ENCODE measurements at places on chromosomes 1 and 21.

- no peak for DNase-seq
Measured at GRCh38 chr1:84844094-84844493, 48.9 kb downstream of the LPAR3 start.

DNA sequence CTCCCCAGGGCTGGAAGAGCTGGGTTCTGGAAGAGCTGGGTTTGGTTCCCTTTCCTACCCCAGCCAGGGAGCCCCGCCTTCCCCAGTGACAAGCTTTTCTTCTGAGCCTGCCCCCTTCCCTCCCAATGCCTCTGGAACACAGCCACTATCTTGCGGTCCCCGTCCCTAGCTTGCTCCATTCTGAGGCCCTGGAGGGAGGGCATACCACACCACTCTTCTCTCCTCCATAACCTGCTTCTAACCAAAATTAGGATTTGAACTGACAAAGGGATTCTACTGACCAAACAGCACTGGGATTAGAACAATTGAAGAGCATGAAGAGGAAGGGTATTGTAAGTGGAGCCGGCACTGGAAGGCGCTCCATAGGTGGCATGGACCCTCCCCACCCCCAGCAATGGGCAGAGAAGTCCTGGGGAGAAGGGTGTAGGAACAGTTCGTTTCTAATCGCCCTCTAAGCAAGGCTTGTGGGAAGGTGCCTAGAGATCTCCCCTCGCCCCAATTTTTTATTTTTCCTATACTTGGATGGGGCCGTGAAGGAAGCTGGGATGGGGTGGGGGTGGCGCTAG, 690 bp downstream of the C1orf216 start:
- no peak for DNase-seq

- no peak for DNase-seq
Measured at GRCh38 chr1:219432191-219432606, 180.7 kb downstream of the ZC3H11B start.

DNA sequence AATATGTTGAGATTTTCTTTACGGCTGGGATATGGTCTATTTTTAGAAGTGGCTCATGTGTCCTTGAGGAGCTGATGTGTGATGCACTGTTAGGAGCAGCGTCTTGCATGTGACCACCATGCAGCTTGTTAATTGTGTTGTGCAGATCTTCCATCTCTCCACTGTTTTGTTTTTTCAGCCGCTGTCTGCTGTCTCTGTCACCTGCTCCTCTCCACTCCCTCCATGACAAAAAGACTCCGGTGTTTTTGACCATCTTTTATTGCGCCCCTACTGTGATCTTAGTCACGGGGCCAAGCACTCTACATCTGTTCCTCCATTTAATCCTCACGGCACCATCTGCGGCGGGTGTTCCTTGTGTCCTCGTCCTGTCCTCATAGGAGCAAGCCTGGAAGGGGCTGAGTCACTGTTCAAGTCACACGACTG, 51.8 kb downstream of the ADARB1 start:
- no peak for DNase-seq

GRCh38 chr1:208917723-208918122, 665.8 kb upstream of the CAMK1G start:
- DNase-seq, result no peak

DNA sequence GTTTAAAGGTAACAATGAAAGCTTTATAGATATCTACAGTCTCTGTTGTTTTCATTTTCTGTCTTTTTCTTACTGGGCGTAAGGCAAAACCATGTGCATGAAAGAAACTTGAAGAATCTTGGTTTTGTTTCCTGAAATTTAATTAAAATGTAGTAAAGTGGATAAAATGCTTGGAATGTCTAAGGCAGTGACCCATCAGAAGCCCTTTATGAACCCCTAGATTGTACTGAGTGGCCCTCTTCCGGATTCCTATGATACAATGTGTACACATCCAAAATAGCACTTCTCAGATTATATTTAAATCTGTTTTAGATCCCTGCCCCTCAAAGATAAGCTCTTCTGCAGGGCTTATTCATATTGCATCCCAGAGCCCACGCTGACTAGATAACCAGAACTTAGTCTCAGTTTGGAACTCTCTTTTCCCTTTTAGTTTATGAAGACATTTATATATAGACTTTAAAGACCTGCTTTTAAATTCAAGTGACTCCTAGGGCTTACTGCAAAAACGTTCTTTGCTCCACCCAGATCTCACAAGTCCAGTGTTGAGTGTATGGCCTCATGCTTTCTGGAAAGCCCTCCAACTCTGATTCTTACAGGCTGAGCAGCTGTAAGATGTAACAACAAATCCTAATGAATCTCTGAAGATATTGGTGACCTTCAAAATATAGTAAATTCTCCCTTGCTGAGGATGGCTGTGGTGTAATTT, 142.9 kb downstream of the LRRC7 start:
- no peak for DNase-seq
